Jurkat, Clone E6-1 (cell line): ENCODE measurements at places on chromosomes 12 and 14.

GRCh38 chr12:66074561-66074960, 56.0 kb downstream of the LLPH start:
- no peak for DNase-seq

GRCh38 chr14:74469548-74470518, 23.3 kb downstream of the NPC2 start:
- no peak for DNase-seq

- DNase-seq, result peak; percentile 47
Observed at GRCh38 chr12:113980537-113981337, 14.6 kb upstream of the RBM19 start.

GRCh38 chr14:104898195-104898558, 26.5 kb upstream of the PLD4 start:
- DNase-seq, result no peak

GRCh38 chr14:22848351-22849164, 12.2 kb downstream of the MMP14 start:
- no peak for DNase-seq
